Stomach (tissue), 19 donors: ENCODE measurements at places on chromosomes 16 and 17. TPM values are rescaled to one million over a fixed set of nuclear protein-coding genes. Genes with fewer than 3 reads are reported as not detected.
A peak's percentile ranks its signal among the peaks of the same experiment; 100 is the strongest.

DNAI2 gene
- not detected for polyA plus RNA-seq

KIAA0753 gene
- 4.9 TPM for polyA plus RNA-seq

TPSB2 gene
- polyA plus RNA-seq: 47.9 TPM

ITGAD gene
- not detected for polyA plus RNA-seq

HOXB13 gene
- polyA plus RNA-seq: 0.15 TPM

KRT34 gene
- polyA plus RNA-seq: not detected

KRT31 gene
- polyA plus RNA-seq: not detected

SMTNL2 gene
- polyA plus RNA-seq: 0.50 TPM

CD2BP2 gene
- 45.2 TPM for polyA plus RNA-seq

B9D1 gene
- polyA plus RNA-seq: 10.9 TPM

GNAO1 gene
- polyA plus RNA-seq: 3.4 TPM

EPOP gene
- 1.1 TPM for polyA plus RNA-seq

- H3K27ac ChIP-seq: no peak overlapping the region
- H3K4me1 ChIP-seq: no peaks in the 10 kb centered on the region
- H3K36me3 ChIP-seq: no peaks in the 10 kb centered on the region
- peak; percentile 49 for DNase-seq
- no peaks in the 10 kb centered on the region for H3K27me3 ChIP-seq
- no peak overlapping the region for H3K4me3 ChIP-seq
Observed at GRCh38 chr17:18218756-18219415, 6.5 kb upstream of the LLGL1 start.

DNA sequence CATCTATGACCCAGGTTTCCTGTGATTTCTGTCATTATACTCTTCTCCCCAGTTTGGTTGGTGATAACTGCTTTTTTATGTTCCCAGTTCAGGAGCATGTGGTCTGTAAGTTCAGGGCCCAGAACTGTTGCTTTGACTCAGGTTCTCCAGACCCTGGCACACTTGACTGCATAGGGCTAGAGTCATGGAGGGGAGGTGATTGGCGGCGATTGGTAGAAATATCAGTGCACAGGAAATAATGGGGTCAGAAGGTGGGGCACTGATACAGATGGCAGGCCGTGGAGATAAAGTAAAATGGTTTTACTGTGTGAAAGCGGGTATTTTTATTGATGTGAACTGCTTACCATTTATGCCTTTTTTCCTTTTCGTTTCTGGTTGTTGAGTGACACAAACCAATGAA lies 28.7 kb downstream of the TAC4 start:
- DNase-seq: no peak
- H3K27me3 ChIP-seq: no peaks in the 10 kb centered on the region
- no peak overlapping the region for H3K4me3 ChIP-seq

DNA sequence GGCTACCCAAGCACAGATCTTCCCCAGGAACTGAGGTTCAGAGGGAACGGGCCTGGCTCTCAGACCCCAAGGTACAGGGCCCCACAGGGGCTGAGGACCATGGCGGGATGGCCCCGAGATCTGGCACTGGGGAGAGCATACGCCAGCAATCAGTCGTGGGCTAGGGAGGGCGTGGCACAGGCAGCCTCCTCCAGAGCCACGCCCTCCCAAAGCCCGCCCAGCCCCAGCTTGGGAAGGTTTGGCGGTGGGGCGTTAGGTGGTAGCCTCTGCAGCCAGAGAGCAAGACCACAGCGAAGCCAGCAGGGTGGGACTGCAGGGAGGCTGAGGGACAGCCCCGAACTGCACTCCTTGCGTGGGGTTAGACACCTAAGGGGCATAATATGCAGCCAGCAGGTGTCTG lies 11.6 kb downstream of the WNT9B start:
- H3K27ac ChIP-seq: no peak overlapping the region
- no peaks in the 10 kb centered on the region for H3K36me3 ChIP-seq
- no peak for DNase-seq
- no peak overlapping the region for H3K4me3 ChIP-seq

DNA sequence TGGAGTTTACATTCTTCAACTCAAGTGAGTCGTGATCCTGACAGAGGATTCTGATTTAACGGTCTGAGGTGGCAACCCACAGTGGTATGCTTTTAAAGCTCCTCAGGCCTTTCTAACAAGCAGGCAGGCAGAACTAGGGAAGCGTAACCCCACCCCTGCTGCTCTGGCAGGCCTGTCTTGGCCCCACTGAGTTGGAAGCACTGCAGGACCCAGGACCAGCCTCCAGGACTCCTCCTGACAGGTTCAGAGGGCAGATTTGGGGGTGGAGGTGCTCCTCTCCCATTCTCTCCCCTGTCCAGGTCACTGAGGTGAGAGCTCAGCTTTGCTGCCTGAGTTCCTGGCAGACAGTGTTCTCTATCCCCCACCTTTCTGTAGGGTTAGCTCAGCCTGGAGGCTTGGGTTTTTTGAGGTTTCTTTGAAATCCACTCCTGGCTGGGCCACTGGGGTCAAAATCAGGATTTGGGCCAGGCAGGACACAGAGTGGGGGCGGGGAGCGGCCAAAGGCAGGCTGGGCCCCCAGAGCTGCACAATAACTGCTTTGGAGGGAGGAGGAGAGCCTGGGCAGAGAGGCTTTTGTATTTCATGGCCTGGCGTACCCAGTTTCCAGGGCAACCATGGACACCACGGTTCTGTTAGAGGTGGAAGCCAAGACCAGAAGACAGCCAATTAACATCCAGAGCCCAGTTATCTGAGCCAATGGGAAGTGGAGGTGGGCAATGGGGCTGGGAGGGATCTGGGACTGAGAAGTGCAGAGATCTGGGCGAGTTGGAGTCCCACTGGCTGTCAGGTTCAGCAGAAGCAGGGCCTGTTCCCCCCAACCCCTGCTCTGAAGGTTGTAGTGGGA lies 9.5 kb downstream of the MRPL27 start:
- no peak overlapping the region for H3K4me3 ChIP-seq
- H3K36me3 ChIP-seq: peaks cover 67% of the 10 kb centered on the region
- no peak for DNase-seq

DNA sequence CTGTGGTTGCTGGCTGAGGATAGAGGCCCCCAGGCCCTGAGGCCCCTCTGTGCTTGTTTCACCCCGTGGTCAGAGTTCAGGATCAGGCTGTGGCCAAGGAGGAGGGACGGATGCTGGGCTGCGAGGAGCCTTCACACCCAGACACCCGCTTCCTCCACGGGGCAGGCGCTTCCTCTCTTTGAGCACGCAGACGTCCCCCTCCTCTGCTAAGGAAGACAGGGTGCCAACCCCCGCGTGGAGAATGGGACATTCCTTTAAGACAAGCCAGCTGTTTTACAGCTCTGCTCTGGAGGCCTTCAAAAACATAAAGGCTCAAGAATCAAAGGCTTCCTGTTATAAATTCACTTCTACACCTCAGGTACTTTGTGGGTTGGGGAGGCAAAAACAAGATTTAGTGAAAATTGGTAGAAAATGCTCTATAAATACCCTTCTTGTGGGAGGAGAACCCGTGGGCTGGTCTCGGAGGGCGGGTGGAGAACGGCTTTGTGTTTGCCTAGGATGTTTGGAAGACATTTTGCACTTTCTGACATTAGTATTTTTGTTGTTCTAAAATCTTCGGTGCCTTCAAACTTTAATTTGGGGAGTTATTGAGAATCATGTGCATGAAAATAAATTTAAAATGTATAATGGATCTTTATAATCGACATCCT lies 60.8 kb upstream of the FOXF1 start:
- peaks cover 5% of the 10 kb centered on the region for H3K4me1 ChIP-seq
- H3K27me3 ChIP-seq: no peaks in the 10 kb centered on the region
- DNase-seq: no peak
- peak overlapping the region; percentile 48 for H3K27ac ChIP-seq

- H3K27ac ChIP-seq: no peak overlapping the region
- H3K27me3 ChIP-seq: no peaks in the 10 kb centered on the region
- DNase-seq: no peak
- no peaks in the 10 kb centered on the region for H3K4me1 ChIP-seq
- H3K4me3 ChIP-seq: no peak overlapping the region
- H3K36me3 ChIP-seq: peaks cover 100% of the 10 kb centered on the region
Observed at GRCh38 chr16:27474041-27474440, 72.1 kb downstream of the IL21R start.

GRCh38 chr17:49501496-49501895 lies 6.4 kb downstream of the NGFR start:
- peaks cover 19% of the 10 kb centered on the region for H3K4me1 ChIP-seq
- no peaks in the 10 kb centered on the region for H3K27me3 ChIP-seq
- no peaks in the 10 kb centered on the region for H3K36me3 ChIP-seq
- H3K4me3 ChIP-seq: no peak overlapping the region

DNA sequence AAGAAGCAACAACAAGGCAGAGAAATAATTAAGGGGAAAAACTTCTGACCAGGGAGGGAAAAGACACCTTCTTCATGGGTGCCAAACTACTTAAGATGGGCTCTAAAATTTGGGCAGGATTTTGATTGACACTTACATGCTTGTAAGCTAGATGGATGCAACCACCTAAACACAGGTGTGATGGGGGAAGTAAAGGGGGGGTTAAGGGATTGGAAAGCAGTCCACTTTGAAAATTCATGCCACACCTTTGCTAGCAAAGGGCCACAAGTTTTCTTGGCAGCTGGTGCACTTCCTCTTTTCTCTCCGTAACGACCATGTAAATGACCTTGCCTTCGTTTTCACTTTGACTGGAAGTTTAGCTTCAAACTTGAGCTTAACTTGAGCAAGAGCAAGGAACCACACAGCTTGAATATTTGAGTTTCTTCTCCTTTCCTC lies 14.3 kb upstream of the PRKAR1A start:
- H3K27me3 ChIP-seq: no peaks in the 10 kb centered on the region
- H3K27ac ChIP-seq: peak overlapping the region; percentile 41
- peak; percentile 61 for DNase-seq

GRCh38 chr16:75308011-75308410 lies 56.6 kb upstream of the BCAR1 start:
- peaks cover 10% of the 10 kb centered on the region for H3K36me3 ChIP-seq
- H3K27ac ChIP-seq: no peak overlapping the region
- H3K27me3 ChIP-seq: no peaks in the 10 kb centered on the region
- H3K4me1 ChIP-seq: peaks cover 65% of the 10 kb centered on the region
- no peak for DNase-seq
- H3K4me3 ChIP-seq: no peak overlapping the region

DNA sequence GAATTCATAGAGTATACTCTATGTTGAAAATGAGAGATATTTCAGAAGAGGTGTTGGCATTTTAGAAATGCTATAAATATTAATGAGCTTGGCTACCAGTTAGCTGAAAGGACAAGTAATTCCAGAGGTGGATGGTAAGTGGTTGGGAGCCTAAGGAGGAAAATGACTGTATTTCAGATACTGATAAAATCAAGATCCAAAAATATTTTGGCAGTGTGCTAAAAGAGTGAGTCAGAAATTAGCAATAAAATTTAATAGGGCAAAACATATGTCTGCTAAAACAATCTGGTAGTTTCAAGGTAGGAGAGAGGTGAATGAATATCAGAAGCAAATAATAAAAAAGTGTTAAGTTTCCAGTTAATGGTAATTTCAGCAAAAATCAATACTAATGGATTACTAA lies 1287.9 kb downstream of the CDH8 start:
- no peak overlapping the region for H3K27ac ChIP-seq
- DNase-seq: no peak
- H3K4me1 ChIP-seq: no peaks in the 10 kb centered on the region
- H3K4me3 ChIP-seq: no peak overlapping the region

GRCh38 chr17:12553625-12554024 lies 112.1 kb upstream of the MYOCD start:
- H3K27me3 ChIP-seq: no peaks in the 10 kb centered on the region
- no peak overlapping the region for H3K4me3 ChIP-seq
- H3K27ac ChIP-seq: no peak overlapping the region
- H3K36me3 ChIP-seq: no peaks in the 10 kb centered on the region
- no peaks in the 10 kb centered on the region for H3K4me1 ChIP-seq
- DNase-seq: no peak

GRCh38 chr16:50833929-50834328 lies 92.0 kb downstream of the CYLD start:
- H3K4me3 ChIP-seq: no peak overlapping the region
- no peak for DNase-seq
- H3K4me1 ChIP-seq: no peaks in the 10 kb centered on the region
- H3K27ac ChIP-seq: no peak overlapping the region

- peaks cover 43% of the 10 kb centered on the region for H3K36me3 ChIP-seq
- DNase-seq: no peak
- H3K27me3 ChIP-seq: no peaks in the 10 kb centered on the region
- no peak overlapping the region for H3K4me3 ChIP-seq
- H3K4me1 ChIP-seq: peaks cover 90% of the 10 kb centered on the region
- no peak overlapping the region for H3K27ac ChIP-seq
Observed at GRCh38 chr16:84582958-84583516, 34.8 kb downstream of the COTL1 start.

GRCh38 chr17:45353043-45353442 lies 36.2 kb upstream of the MAP3K14 start:
- no peak overlapping the region for H3K4me3 ChIP-seq
- no peaks in the 10 kb centered on the region for H3K27me3 ChIP-seq
- no peaks in the 10 kb centered on the region for H3K36me3 ChIP-seq
- no peak overlapping the region for H3K27ac ChIP-seq

DNA sequence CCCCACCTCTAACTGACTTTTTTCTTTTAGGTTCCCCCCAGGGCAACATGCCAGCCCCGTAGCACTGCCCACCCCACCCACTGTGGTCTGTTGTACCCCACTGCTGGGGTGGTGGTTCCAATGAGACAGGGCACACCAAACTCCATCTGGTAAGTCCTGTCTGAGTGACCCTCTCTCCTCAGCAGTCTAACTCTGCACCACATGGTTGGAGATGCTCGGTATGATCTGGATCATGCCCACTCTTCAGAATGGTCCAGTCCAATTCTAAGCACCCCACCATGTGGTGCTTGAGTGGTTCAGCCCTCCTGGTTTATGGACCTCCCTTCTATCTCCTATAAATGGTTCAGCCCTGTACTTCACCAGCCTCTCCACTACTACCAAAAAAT lies 5.9 kb downstream of the KDM6B start:
- no peak overlapping the region for H3K4me3 ChIP-seq
- DNase-seq: peak; percentile 54
- peaks cover 74% of the 10 kb centered on the region for H3K4me1 ChIP-seq

- no peak for DNase-seq
- H3K36me3 ChIP-seq: no peaks in the 10 kb centered on the region
Observed at GRCh38 chr17:8051831-8052230, 13.0 kb downstream of the ALOX15B start.

- no peaks in the 10 kb centered on the region for H3K36me3 ChIP-seq
- H3K4me3 ChIP-seq: no peak overlapping the region
- peaks cover 3% of the 10 kb centered on the region for H3K4me1 ChIP-seq
Observed at GRCh38 chr17:68863091-68863652, 92.0 kb downstream of the ABCA8 start.

DNA sequence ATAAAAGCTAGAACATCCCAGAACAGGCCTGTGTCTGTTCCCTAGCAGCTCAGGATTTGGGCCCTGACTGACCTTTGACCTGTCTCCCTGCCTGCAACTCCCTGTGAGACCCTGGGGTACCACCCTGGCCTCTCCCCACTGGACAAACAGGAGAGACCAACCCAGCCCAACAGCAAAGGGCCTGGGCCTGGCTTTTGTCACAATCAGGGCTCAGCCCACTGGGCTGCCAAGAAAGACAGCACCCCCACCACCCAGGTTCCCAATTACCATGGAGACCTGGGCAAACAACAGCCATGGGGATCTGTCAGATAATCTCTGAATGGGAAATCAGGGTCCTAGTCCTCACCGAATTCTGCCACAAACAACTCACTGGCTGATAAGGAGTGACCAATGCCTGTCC lies 11.1 kb downstream of the PLLP start:
- H3K27me3 ChIP-seq: no peaks in the 10 kb centered on the region
- DNase-seq: no peak
- H3K4me3 ChIP-seq: no peak overlapping the region
- peaks cover 21% of the 10 kb centered on the region for H3K4me1 ChIP-seq
- H3K27ac ChIP-seq: peak overlapping the region; percentile 49

- H3K27ac ChIP-seq: no peak overlapping the region
- H3K4me3 ChIP-seq: no peak overlapping the region
- peaks cover 16% of the 10 kb centered on the region for H3K4me1 ChIP-seq
- H3K36me3 ChIP-seq: no peaks in the 10 kb centered on the region
- DNase-seq: peak; percentile 66
- peaks cover 61% of the 10 kb centered on the region for H3K27me3 ChIP-seq
Observed at GRCh38 chr17:74190807-74191406, 12.6 kb upstream of the RPL38 start.
